ENCODE measurements at places on chromosomes 7 and 10.

GRCh38 chr10:125010362-125010761 lies 68.4 kb downstream of the ZRANB1 start:
- DNase-seq: no peak

DNA sequence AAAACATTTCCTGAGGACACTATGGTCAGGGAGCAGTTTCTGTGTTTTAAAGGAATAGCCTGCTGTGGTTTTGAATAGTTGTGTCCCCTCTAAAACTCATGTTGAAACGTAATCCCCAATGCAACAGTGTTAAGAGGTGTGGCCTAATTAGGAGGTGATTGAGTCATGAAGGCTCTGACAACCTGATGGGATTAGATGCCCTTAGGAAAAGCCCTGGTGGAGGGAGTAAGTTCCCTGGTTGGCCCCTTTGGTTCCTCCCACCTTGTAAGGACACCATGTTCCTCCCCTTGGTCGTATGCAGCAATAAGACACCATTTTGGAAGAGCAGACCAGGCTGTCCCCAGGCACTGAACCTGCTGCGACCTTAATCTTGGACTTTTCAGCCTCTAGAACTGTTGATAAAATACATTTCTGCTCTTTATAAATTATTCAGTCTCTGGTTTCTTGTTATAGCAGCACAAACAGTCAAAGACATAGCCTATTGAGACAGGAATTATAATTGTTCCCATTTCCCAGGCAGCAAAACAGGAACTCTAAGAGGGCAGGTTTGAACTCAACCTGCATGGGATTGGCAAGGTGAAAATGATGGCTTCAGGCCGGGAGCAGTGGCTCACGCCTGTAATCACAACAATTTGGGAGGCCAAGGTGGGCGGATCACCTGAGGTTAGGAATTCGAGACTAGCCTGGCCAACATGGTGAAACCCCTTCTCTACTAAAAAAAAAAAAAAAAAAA lies 20.5 kb upstream of the TNS3 start:
- no peak for DNase-seq

DNA sequence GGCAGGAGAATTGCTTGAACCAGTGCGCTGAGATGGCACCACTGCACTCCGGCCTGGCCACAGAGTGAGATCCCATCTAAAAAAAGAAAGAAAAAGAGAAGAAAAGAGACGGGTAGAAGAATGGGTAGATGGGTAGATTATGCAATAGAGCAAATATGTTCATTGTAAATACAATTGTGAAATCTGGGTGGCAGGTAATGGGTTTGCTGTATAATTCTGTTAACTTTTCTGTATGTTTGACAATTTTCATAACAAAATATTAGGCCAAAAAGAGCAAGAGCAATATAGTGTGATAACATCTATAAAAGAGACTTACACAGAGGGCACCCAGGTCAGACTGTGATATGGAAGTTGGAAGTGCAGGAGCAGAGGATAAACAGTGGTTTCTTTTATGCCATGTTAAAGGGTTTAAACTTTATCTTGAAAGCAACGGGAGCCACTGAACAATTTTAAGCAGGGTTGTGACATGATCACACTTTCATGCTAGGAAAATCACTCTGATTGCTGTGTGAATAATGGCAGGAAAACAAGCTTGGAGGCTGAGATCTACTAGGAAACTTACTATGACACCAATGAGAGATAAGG lies 6.7 kb upstream of the COL28A1 start:
- DNase-seq: no peak

GRCh38 chr7:506921-507622 lies 12.6 kb downstream of the PDGFA start:
- no peak for DNase-seq

DNA sequence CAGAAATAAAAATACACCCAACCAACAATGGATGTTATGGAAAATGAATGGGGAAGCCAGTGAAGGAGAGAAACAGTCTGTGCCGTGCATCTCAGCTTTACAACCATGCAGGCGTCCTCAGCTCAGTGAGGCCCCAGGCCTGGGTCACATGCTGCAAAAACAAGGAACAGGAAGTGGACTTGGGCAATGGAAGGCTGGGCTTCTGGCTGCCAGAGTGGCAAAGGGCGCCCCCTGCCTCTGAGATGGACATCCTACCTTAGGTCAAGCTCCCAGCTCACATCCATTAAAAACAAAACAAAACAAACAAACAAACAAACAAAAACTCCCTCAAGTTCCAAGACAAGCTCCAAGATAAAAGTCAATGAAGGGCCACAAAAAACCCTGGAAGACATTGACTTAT lies 54.7 kb upstream of the AFAP1L2 start:
- no peak for DNase-seq

DNA sequence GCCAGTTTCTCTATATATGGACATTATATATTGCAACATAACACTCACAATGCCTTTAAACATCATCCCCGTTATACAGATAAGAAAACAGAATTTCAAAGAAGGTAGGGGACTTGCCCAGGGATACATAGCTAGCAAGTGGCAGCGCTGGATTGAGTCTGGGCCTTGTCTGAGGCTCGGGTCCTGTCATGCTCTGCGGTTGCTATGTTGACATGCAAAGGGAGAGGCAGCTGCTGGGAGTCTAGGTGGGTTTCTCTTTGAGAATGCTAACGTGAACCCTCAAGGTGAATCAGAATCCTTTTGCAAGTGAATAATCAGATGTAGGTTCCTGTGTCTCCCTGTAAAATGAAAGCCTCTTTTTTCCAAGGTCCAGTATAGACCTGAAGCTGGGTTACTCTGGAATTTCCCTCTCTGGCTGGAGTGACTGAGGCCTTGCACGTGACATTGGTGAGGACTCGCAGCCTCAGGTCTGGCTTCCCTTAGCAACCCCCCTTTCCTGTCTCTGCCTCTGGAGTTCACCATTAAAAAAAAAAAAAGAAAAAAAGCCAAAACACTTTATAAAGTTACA lies 38.9 kb downstream of the TCF7L2 start:
- DNase-seq: no peak

- DNase-seq: no peak
Measured at GRCh38 chr7:137443616-137444015, 100.1 kb upstream of the PTN start.

GRCh38 chr10:71863203-71863602 lies 12.2 kb upstream of the PSAP start:
- DNase-seq: no peak
